ENCODE measurements at places on chromosomes 7 and 10. TPM values are rescaled to one million over a fixed set of nuclear protein-coding genes. Genes with fewer than 3 reads are reported as not detected.
A peak's percentile ranks its signal among the peaks of the same experiment; 100 is the strongest.

DNA sequence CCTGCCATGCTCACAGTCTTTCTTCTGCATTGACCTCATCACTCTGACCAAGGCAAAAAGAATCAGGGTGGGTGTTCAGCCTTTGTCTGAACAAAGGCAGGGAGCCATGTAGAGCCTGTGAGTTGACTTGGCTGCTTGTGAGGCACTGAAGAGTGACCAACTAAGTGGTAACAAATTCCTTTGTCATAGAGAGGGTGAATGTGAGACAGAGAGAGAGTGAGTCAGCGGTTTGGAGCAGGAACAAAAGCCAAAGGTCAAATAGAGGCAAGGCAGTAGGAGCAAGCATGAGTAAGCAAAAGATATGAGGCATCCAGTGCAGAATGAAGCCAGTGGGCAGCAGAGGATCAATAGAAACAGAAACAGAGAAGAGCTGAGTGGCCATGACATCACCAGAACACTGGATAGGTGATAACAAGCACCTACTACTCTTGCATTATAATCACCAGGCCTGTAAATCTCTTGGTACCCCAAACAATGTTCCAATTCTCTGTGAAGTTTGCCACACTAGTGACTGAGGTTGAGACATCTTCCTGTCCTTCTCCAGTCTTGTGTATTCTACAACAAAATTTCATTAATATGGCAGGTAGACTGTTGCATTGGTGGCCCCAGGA lies 116.2 kb upstream of the LAMB4 start:
- H3K36me3 ChIP-seq, result no peaks in the 10 kb centered on the region
- H3K27me3 ChIP-seq, result no peaks in the 10 kb centered on the region
- peaks cover 2% of the 10 kb centered on the region for H3K4me1 ChIP-seq
- DNase-seq, result no peak

Gene LRRC18
- 0.25 TPM for total RNA-seq

- no peak overlapping the region for H3K4me3 ChIP-seq
- no peak overlapping the region for H3K27ac ChIP-seq
- peaks cover 5% of the 10 kb centered on the region for H3K4me1 ChIP-seq
Observed at GRCh38 chr10:5595994-5596471, 70.4 kb downstream of the ASB13 start.

DNA sequence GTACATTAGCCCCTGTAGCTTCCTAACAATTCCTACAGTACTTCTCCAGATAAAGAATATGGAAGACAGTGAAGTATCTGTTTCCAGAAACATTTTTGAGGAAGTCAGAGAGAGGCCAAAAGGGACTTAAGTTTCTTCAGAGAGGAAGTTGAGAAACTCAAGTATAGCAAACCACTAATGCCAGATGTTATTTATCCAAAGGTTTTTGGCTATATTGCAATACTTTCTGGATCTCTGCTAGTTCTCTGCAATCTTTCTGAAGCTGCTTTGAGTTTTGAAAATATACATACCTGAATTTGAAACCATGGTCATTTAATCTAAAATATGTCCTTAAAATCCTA lies 64.7 kb downstream of the BICC1 start:
- no peak overlapping the region for H3K4me3 ChIP-seq
- no peak overlapping the region for H3K27ac ChIP-seq
- H3K36me3 ChIP-seq, result no peaks in the 10 kb centered on the region
- H3K27me3 ChIP-seq, result no peaks in the 10 kb centered on the region
- H3K4me1 ChIP-seq, result no peaks in the 10 kb centered on the region

DNA sequence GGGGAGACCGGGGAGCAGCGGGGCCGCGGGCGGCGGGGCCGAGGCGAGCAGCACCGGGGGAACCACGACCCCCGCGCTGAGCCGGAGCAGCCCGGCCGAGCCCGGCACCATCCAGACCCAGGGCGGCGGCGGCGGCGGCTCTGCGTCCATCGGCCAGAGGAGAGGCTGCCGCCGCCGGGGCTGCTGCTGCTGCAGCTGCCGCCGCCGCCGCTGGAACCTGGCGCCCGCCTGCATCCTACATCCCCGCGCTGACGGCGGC lies 190 bp downstream of the TCERG1L start:
- H3K36me3 ChIP-seq, result no peaks in the 10 kb centered on the region
- peaks cover 43% of the 10 kb centered on the region for H3K27me3 ChIP-seq
- no peak overlapping the region for H3K4me3 ChIP-seq
- no peak overlapping the region for H3K27ac ChIP-seq
- no peaks in the 10 kb centered on the region for H3K4me1 ChIP-seq
- DNase-seq, result no peak

GRCh38 chr7:100034871-100035510 lies 14.6 kb upstream of the ZSCAN21 start:
- H3K36me3 ChIP-seq, result peaks cover 49% of the 10 kb centered on the region
- H3K27me3 ChIP-seq, result no peaks in the 10 kb centered on the region
- peaks cover 5% of the 10 kb centered on the region for H3K4me1 ChIP-seq
- H3K27ac ChIP-seq, result no peak overlapping the region

Gene ANKMY2
- 14.3 TPM for total RNA-seq

- H3K27me3 ChIP-seq, result no peaks in the 10 kb centered on the region
- no peak overlapping the region for H3K4me3 ChIP-seq
- H3K36me3 ChIP-seq, result no peaks in the 10 kb centered on the region
Observed at GRCh38 chr10:116241085-116241484, 31.9 kb downstream of the GFRA1 start.

DNA sequence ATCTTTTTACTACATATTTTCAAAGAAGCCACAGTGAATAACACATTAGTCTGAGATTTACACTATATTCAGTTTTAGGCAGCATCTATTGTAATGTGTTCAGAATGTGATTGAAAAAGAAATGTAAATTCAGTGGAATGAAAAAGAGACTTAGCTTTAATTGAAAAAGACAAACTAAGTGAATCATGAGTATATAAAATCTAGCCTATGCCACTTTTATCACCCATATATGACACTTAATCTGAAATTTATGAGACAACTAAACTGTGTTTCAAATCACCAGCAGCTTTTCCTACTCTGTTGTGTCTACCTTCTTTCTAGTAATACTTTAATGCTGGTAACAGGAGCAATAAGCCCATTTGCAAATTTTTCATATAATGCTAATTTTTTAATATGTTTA lies 4.7 kb downstream of the SKAP2 start:
- H3K36me3 ChIP-seq, result peaks cover 1% of the 10 kb centered on the region
- no peak overlapping the region for H3K4me3 ChIP-seq
- peaks cover 18% of the 10 kb centered on the region for H3K4me1 ChIP-seq
- no peak for DNase-seq
- no peak overlapping the region for H3K27ac ChIP-seq

Gene CTBP2
- 1.6 TPM for total RNA-seq

Gene HOXA4
- 0.17 TPM for total RNA-seq

- no peak overlapping the region for H3K4me3 ChIP-seq
- no peak for DNase-seq
- no peaks in the 10 kb centered on the region for H3K4me1 ChIP-seq
- no peak overlapping the region for H3K27ac ChIP-seq
- H3K27me3 ChIP-seq, result peaks cover 11% of the 10 kb centered on the region
- H3K36me3 ChIP-seq, result no peaks in the 10 kb centered on the region
Observed at GRCh38 chr10:103564116-103564501, 70.6 kb downstream of the NEURL1 start.

DNA sequence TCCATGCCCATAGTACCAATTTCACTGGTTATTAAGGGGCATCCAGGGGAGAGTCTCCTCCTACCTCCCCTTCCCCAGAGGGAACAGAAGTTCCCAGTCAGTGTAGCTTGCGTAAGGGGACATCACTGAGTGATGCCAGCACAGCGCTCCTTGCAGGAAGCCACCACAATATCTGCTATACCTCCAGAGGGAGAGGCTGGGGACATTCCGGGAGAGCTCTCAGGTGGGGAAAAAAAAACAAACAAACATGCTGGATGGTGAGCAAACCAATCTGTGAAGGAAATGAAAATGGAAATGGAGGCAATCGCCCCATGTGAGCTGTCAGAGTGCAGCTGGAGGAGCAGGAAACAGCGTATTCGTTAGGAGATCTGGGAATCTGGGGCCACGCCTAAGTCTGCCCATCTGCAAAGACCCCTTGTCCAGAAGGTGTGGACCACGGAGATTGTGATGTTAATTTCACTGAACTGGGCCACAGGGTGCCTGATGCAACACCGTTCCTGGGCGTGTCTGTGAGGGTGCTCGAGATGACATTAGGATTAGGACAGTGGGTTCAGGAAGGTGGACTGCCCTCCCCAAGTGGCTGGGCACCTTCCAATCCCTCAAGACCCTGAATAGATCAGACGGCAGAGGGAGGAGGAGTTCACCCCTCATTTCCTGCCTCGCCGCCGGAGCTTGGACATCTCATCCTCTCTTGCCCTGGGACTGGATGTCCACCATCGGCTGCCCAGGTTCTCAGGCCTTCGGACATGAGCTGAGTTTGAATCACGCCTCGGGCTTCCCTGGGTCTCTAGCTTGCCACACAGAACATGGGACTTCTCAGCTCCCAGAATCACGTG lies 30.5 kb downstream of the GNA12 start:
- DNase-seq, result no peak
- no peaks in the 10 kb centered on the region for H3K36me3 ChIP-seq
- H3K4me1 ChIP-seq, result peaks cover 2% of the 10 kb centered on the region
- no peak overlapping the region for H3K4me3 ChIP-seq

Gene OR2A5
- total RNA-seq, result not detected

GRCh38 chr7:33964417-33965182 lies 59.3 kb downstream of the BMPER start:
- no peak for DNase-seq
- H3K4me3 ChIP-seq, result no peak overlapping the region
- H3K4me1 ChIP-seq, result no peaks in the 10 kb centered on the region

Gene OIT3
- total RNA-seq, result not detected

DNA sequence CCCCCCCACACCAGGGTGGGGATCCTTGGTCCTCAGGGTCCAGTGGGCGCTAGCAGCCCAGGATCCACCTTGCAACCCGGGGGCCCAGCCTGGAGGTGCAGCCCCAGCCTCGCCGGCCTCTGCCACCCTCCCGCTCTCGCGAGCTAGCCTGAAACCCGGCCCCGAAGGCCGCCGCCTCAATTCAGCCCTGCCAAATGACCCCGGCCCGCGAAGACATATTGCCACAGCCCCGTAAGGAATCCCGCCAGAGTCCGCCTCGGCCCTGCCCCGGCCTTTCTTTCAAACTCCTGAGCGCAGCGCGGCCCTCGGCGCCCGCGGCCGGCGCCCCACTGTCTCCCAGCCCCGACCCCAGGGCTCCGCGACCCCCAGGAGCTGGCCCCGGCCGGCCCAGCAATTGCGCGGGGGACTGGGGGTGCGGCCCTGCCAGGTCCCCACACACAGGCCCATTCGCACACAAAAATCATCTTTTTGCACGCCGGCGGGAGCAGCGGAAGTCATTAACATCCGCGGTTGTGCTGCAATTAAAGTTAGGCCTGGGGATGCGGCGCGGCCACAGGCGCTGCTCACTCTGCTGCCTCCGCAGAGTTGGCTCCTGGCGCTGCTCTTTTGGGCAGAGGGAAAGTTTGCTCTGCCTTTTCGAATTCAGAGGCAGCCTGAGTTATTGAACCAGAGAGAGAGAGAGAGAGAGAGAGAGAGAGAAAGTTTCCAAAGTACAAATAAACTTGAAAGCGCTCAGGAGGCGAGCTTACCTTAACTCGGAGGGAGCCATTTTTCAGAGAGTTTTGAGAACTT lies 4.0 kb downstream of the HOXA5 start:
- no peak for DNase-seq
- H3K27me3 ChIP-seq, result peaks cover 35% of the 10 kb centered on the region
- peaks cover 13% of the 10 kb centered on the region for H3K4me1 ChIP-seq
- H3K36me3 ChIP-seq, result no peaks in the 10 kb centered on the region
- no peak overlapping the region for H3K4me3 ChIP-seq

Gene NKX6-2
- total RNA-seq, result not detected

Gene PVRIG
- 86.1 TPM for total RNA-seq

Gene ENO4
- total RNA-seq, result not detected

DNA sequence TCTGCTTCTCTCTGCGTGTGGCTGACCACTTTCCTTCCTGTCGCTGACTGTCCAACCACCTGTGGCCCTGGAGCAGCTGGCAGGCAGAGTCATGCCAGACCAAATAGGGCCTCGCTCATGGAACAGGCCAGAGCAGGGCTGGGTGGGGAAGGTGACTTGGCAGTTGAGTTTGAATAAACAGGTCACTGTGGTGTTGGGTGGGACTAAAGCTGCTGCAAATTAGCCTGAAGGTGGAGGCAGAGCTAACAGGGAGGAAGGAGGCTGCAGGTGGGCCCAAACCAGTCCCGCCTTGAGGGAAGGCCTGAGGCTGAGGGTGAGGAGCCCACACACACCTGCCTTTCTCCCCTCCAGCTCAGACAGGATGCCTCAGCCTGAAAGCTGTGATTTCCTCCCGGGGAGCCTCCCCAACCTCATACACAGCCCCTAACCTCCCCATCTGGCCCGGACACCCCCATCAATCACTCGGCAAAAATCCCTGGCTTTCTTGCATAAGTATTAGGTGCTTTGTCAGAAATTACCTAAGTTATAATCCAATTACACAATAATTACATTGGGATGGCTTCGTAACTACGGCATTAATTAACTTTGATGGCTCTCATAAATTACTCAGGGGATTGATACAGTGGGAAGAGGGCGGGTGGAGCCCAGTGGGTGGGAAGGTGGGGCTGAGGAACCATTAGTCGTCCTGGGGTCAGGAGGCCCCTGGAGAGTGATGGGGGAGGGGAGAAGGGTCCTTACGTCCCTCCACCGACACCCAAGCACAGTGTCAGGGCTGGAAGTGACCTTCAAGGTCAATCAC lies 97.7 kb upstream of the PCBD1 start:
- peaks cover 2% of the 10 kb centered on the region for H3K27me3 ChIP-seq
- peak overlapping the region; percentile 31 for H3K4me3 ChIP-seq
- peak overlapping the region; percentile 72 for H3K27ac ChIP-seq
- peak; percentile 51 for DNase-seq
- H3K4me1 ChIP-seq, result peaks cover 32% of the 10 kb centered on the region
- peaks cover 2% of the 10 kb centered on the region for H3K36me3 ChIP-seq

- H3K36me3 ChIP-seq, result peaks cover 10% of the 10 kb centered on the region
- H3K4me3 ChIP-seq, result no peak overlapping the region
- no peak overlapping the region for H3K27ac ChIP-seq
- no peak for DNase-seq
- peaks cover 27% of the 10 kb centered on the region for H3K4me1 ChIP-seq
Observed at GRCh38 chr10:88389456-88389855, 193.7 kb downstream of the RNLS start.

DNA sequence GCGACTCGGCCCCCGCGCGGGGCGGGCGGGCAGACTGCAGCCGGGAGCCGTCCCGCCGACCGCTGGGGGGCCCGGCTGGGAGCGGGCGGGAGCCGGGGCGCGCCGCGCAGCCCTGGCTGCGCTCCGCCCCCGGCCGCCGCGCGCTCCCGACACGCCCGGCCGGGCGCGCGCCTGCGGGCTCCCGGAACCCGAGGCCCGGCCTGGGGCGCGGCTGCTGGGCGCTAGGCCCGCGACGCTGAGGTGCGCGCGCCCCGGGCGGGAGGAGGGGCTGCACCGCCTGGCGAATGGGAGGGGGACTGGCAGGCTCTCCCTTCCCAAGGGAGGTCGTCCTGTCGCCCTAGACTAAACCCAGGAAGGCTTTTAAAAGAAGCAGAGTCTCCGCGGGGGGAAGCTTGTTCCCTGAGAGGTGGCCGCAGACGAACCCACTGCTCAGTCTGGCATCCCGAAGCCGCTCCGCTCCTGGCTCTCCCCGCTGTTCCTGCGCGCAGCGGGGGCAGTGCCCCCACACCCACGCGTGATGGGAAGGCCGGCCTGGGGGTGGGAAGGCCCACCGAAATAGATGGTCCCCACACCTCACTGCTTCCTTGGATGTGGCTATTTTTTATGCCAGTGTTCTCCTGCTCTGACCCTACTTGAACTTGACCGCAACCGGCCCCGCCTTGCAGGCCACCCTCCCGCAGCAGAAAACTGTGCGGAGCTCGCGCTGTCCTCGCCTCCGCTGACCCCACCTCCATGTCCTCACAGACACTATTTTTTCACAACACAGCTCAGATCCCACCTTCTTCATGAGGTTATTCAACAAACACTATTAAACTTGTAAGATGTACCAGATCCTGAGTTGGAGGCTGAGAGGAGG lies at the start of gene VOPP1:
Gene VOPP1, minus strand, starts transcription at position 125 of the 856 bp plus-strand sequence. CDS start 178 bp downstream, outside the sequence.
- H3K4me3 ChIP-seq, result peak within 1 kb of the TSS; percentile 89
- peak within 1 kb of the TSS; percentile 90 for H3K27ac ChIP-seq
- peak; percentile 85 for DNase-seq
- H3K36me3 ChIP-seq, result no peaks in the 10 kb centered on the region
- no peaks in the 10 kb centered on the region for H3K27me3 ChIP-seq

Gene CALML3
- total RNA-seq, result not detected
